ENCODE measurements at places on chromosomes 16 and 17. TPM values are rescaled to one million over a fixed set of nuclear protein-coding genes. Genes with fewer than 3 reads are reported as not detected.

GRCh38 chr17:15981646-15982580 is 17.6 kb downstream of the ZSWIM7 start:
- DNase-seq, result no peak

DNA sequence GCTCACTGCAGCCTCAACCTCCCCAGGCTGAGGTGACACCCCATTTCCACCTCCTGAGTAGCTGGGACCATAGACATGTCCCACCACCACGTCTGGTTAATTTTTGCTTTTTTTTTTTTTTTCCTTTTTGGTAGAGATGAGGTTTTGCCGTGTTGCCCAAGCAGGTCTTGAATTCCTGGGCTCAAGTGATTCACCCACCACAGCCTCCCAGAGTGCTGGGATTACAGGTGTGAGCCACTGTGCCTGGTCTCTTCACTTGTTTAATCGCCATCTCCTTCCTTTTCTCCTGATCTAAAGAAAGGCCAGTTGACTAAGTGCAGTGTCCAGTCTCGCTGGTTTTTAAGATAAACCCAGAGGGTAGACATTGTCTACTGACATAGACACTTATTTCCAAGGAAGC is 152.0 kb downstream of the C16orf95 start:
- no peak for DNase-seq

GRCh38 chr16:17518441-17518840 is 47.7 kb upstream of the XYLT1 start:
- DNase-seq, result no peak

ALKBH5 gene
- polyA plus RNA-seq, result 59.6 TPM

GRCh38 chr17:4969551-4970173 is 2.0 kb upstream of the SPAG7 start:
- no peak for DNase-seq
